ENCODE measurements at places on chromosomes 1 and 21.

DNA sequence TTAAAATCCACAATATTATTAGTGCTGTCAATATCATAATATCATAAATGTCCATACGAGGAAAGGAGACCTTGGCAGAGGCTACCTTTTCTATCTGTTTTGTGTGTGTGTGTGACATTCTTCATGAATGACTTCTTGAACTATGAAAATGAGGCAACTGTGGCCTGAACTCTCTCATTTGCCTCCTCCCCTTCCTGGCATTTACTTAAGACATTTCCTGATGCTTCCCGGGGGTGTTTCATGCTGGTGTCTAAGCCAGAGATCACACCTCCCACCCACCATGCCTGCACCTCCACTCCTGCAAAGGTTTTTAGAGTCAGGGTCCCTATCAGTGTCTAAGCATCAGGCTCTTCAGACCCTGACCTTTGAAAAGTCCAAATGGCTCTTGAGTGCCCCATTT lies 420.9 kb downstream of the KIF26B start:
- no peak for DNase-seq

DNA sequence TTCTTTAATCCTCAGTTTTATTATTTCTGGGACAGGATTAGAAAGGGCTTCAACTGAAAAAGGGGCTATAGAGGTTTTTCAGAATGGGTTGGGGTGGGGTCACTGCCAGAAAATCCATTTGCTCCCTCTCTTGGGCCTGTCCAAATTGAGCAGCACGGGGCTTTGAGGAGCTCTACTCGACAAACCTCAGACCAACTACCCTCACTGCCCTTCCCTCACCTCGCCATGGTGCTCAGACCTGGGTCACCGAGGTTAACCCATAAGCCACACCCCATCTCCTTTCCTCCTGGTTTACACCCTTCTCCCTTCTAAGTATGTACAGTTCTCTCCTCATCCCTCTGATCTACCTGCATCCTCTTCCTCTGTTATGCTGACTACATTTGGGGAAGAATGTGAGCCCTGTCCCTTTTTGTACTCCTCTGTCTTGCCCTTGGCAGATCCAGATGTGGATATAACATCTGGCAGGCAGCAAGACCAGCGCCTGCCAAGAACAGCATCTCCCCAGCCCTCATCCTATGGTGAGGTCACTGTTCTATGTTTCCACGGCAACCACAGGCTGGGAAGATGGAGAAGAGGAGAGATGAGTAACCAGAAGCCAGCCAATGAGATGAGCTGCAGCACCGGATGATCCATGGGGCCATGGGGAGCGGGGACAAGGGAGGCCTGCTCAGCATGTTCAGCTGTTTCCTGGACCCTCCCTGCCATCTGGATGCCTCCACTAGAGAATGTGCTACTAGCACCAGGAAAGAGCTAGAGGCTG lies 3.7 kb upstream of the FABP3 start:
- no peak for DNase-seq

GRCh38 chr1:112506731-112507130 lies 2.0 kb upstream of the WNT2B start:
- no peak for DNase-seq

DNA sequence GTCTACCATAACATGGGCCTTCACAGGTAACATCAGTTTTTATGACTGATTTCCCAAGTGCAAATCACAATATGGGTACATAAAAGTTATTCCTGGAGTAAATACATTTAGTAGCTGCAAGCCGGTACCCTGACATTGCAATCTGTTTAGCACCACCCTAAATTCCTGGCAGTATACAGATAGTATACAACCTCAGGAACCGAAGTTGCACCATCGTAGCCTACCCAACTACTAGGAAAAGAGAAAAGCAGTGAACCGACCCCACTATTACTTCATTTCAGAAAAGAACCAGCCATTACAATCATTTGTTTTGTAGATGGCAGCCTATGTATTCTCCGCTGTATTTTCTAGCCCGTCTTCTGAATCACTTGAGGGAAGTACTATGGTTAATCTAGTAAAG lies 1.1 kb downstream of the ADIPOR1 start:
- no peak for DNase-seq

GRCh38 chr1:159211331-159212136 lies 6.9 kb downstream of the ACKR1 start:
- peak; percentile 39 for DNase-seq

- DNase-seq: no peak
These were observed 14.0 kb downstream of the INKA2 start for GRCh38 chr1:111725192-111725591.

DNA sequence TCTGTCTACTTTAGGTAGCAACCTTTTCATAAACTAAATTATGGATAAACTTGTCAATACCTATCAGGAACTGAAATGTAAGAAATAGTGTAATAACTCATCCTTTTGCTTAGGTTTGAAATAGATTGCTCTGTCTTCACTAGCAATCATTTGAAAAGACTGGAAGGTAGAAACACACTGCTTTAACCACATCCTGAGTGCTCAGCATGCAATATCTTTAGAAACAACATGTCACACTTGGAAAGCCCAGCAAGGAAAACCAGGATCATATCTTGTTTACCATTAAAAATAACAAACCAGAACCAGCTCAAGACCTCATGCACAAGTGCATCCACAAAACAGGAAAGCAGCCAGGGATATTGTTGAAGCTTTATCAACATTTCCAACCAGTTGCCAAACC lies 3.6 kb downstream of the KCNJ6 start:
- no peak for DNase-seq

DNA sequence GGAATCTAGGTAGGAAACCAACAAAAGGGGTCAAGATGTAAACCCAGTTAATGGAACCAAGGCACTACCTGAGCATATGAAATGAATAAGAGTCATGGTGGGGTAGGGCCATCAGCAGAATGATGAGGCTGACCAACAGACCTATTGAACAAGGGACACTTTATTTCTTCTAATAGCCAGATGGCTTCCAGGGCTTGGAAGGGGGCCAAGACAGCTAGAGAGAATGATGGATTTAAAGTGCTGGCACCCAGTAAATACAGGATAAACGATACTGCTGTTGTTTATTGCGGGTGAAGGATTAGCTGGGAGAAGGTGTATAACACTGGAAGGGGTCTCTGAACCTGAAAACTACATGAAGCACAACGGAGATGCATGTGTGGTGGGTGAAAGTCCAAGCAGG lies 15.6 kb downstream of the DDAH1 start:
- no peak for DNase-seq

DNA sequence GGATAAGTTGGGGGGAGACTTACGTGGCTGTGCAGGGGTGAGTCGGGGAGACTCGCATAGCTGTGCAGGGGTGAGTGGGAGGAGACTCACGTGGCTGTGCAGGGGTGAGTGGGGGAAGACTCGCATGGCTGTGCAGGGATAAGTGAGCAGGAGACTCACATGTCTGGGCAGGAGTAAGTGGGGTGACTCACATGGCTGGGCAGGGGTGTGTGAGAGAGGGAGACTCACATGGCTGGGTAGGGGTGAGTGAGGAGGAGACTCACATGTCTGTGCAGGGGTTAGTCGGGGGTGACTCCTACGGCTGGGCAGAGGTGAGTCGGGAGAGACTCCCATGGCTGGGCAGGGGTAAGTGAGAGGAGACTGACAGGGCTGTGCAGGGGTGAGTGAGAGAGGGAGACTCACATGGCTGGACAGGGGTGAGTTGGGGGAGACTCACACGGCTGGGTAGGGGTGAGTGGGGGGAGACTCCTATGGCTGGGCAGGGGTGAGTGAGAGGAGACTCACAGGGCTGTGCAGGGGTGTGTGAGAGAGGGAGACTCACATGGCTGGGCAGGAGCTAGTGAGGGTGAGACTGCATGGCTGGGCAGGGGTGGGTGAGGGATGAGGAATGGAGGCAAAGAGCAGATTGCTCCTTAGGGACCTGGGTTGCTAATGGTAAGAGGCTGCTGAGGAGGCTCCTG lies 56.0 kb upstream of the ABCG1 start:
- peak; percentile 12 for DNase-seq

DNA sequence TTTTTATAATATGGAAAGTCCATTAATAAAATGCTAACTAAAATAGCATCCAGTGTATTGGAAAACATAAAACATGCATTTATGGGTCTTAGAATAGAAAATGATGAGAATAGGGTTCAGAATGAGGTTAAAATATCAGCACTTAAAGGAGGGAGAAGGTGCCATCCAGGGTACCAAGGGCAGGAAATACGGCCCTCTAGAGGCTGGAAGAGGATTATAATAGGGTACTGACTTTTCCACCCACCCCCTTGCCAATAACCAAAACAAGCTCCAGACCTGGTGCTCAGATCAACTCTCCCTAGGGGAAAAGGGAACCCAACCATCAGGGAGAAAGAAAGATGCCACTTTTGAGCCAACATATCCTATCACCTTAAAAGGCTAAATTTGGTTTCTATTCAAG lies 26.7 kb downstream of the ASTN1 start:
- DNase-seq: no peak

- DNase-seq: no peak
These were observed 14.0 kb downstream of the TRIM62 start for GRCh38 chr1:33167650-33168447.

GRCh38 chr1:77446841-77447555 lies 165.2 kb downstream of the AK5 start:
- no peak for DNase-seq

DNA sequence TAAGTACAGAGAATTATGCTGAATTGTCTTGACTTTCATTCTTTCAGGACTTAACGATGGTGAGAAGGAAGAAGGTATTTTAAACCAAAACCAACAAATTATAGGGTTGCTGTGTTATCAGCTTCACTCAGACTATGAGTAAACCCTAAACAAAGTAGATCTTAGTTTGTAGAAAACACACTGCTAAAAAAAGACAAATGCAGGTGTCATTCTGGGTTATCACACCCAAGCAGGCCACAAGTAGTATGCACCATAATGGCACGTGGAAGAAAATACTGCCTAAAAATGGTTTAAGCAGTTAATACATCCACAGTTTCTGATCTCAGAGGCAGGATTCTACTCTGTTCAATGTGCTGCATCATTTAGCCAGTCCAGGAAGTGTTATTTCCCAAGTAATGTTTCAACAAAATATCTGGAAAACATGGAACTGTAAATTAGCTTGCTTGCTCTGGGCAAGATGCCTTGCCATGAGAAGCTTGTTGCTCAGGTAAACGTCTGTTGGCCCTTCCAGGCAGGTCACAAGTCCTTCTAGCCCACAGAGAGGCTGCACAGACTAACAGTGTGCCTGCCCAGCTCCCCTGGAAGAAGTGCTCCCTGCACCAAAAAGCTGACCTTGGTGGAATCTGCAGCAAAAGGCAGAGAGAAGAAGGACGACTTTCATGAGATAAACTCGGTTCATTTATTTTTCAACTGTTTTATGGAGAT lies 4.1 kb downstream of the DIPK1A start:
- DNase-seq: peak; percentile 21

GRCh38 chr1:214846276-214846675 lies 236.3 kb upstream of the KCNK2 start:
- no peak for DNase-seq
